GF-D8 (cell line): ENCODE measurements at places on chromosomes 7 and 10.

GRCh38 chr10:67107670-67108069 is 181.8 kb downstream of the LRRTM3 start:
- DNase-seq: no peak

- DNase-seq: peak; percentile 44
These were observed 37.7 kb upstream of the ZNF107 start for GRCh38 chr7:64628192-64628591.

GRCh38 chr7:134829380-134829986 is 50.0 kb downstream of the CALD1 start:
- DNase-seq: no peak

- no peak for DNase-seq
These were observed 14.7 kb upstream of the ADAM12 start for GRCh38 chr10:126402721-126403695.

GRCh38 chr7:71787513-71787912 is 624.6 kb downstream of the CALN1 start:
- no peak for DNase-seq

GRCh38 chr10:16853201-16853600 is 36.0 kb upstream of the RSU1 start:
- no peak for DNase-seq
